ENCODE measurements at places on chromosomes 5 and 9.

- no peak for DNase-seq
Observed at GRCh38 chr9:36928210-36928609, 105.9 kb downstream of the PAX5 start.

GRCh38 chr5:180234271-180234670 lies 25.3 kb upstream of the RASGEF1C start:
- no peak for DNase-seq

DNA sequence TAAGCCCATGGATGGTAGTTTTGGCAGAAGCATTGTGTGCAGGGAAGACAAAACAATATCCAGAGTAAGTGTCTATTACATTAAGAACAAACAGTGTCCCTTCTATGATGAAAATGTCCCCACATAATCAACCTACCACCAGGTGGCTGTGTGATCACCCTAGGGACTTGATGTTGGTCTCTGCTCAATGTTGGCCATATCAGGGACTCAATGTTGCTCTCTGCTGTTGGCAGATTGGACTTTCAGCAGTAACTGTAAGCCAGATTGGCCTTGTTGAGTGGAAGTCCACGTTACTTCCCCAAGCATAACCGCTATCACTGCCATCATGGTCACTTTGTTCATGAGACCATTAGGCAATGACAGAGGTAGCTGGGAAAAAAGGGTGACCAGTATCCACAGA lies 52.8 kb upstream of the PRSS3 start:
- DNase-seq = no peak

DNA sequence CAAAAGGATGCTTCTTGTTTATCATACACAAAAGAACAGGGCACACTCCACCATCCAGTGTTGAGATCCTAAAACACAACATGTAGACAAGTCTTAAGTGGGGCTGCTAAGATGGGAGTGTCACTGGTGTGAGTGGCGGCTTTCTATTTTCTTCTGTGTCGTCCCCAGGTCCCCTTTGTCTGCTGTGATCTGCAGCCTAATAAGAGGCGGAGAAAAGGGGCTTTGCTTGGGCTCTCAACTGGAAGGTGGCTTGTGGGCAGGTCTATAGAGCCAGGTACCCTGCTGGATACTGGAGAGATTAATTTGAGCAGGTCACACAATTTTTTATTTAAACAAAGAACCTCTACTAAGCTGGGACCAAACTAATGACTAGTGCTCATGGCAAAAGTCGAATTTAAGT lies 126.1 kb upstream of the SAP30L start:
- DNase-seq = no peak

- no peak for DNase-seq
Observed at GRCh38 chr9:36426945-36427344, 26.9 kb upstream of the RNF38 start.
